ENCODE measurements at places on chromosomes 2 and 18.

DNA sequence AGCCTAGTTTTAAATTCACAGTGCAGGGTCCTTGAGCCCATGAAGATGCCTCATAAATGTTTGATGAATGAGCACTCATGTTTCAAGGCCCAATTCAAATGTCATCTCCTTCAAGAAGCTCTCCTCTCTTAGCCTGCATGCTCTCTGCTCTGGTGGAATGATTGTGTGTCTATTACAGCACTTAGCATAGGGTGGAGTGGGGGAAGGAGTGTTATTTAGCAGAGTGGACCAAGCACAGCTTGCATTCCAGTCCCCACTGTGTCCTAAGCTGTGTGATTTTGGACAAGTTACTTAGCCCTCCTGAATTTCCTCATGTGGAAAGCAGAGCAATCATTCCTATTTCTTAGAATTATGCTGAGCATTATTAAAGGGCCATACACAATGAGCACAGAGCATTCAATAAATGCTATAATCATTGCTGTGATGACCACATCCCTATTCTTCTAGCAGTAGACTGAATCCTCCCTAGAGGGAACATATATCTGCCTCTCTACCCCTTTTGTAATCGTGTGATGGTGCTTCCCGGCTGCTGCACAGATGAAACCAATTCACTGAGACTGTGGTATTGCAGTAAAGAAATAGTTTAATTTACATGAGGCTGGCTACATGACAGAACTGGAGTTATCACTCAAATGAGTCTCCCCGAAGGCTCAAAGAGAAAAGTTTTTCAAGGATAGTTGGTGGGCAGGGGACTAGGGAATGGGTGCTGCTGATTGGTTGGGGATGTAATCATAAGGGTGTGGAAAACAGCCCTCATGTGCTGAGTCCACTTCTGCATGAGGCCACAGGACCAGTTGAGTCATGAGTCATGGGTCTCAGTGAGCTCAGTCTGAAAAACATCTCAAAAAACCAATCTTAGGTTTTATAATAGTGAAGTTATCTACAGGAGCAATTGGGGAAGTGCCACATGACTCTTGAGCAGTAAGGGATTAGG lies 173.4 kb upstream of the NDUFV2 start:
- DNase-seq, result no peak

GRCh38 chr2:154616659-154617058 lies 81.8 kb upstream of the KCNJ3 start:
- DNase-seq, result no peak

DNA sequence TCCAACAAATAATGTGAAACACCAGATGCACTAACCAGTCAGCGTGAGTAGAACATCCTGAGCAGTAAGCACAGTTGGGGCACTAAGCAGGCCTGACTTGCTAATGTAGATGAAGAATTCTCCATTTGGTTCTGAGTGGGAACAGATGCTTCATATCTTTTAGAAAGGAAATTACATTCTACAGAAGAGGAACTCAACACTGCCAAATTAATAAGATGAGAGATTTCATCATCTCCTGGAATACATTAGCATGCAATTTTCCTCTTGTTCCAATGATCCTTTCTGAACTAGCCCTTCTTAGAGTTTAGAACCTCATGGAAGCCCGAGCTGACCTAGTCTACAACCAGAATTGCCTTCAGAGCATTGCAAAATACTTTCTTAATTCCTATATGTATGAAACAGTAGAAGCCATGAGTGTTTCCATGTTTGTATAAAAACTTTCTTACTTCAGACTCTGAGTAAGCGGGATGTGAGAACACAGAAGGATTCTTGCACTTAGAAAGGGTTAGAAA lies 34.8 kb downstream of the COL5A2 start:
- DNase-seq, result no peak

DNA sequence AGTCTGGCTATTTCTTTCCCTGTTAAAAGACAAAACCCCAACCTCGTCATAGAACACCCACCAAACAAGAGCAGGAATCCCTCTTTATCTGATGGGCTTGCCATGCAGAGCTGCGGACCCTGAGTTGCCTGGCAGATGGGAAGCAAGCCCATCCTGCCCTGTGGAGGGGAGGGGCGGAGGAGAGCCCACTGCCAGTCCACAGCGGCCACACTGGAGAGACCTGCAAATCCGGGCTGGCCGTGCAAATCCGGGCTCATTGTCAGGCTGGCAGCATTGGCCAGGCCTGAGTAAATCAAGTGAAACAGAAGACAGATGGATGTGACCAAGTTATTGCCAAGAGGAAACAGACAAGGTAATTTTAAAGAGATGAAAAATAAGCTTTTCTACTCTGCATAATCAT lies 22.0 kb downstream of the MYL12B start:
- no peak for DNase-seq

DNA sequence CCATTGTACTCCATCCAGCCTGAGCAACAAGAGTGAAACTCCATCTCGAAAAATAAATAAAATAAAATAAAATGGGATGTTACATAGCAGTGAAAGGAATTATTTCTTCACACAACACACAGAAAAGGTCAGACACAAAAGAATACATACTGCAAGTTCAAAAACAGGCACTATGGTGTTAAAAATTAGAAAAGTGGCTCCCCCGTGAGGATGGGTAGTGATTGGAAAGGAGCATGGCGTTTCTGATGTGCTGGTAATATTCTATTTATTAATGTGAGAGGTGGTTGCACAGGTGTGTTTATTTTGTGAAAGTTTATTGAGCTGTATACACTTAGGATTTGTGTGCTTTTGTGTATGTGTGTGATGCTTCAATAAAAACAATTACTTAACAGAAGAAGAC lies 22.9 kb upstream of the RAB10 start:
- DNase-seq, result no peak

GRCh38 chr2:15640784-15641183 lies 49.1 kb downstream of the DDX1 start:
- DNase-seq, result no peak

DNA sequence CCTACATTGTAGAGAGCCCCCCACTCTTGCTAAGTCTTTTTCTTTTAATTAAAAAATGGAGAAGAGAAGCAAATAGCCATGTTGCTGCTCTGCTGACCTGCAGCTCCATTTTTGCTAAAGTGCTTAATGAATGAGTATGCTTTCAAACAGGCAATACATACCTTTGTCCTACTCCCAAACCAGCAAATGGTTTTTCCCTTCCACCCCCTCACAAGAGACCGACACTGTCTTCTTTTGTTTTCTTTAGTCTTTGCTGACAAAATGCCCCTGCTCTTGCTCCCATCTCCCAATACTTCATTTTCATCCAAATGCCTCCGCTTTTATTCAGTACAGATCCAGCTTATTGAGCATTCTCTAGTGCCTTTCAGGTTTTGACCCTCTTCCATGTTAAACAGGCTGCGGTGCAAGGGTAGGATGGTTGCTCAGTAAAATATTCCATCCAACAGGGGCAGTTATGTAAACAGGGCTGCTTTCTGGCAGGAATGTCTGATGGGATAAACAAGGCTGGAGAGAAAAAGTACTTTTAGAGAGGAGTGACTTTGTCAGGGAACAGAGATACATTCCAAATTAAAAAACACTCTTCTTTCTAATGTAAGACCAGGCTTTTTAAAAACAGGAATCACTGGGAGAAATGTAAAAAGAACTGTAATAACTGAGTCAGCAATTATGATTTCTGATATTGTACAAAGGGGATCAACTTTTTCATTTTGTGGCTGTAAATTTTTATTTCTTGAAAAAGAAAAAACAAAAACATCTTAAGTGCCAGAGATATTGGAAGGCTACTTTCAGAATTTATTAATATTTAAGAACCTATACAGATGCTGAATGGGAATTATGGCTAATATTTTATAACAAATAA lies 136.8 kb downstream of the MEP1B start:
- no peak for DNase-seq

DNA sequence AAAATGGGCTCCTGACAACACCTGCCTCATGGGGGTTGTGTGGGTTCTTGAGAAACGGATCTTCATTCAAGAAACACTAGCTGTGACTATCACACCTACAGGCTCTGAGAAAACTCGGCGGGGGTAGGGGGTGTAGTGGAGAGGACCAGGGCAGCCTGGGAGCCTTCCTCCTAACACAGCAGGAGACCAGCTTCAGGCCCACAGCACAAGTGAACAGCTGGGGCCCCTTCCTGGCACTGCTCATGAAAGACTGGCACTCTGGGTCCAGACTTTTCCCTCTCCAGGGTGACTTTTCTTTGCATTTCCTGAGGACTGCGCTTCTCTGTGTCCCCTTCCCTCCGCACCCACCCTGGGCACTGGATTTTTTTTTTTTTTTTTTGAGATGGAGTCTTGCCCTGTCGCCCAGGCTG lies 7.2 kb upstream of the SEMA4C start:
- no peak for DNase-seq

DNA sequence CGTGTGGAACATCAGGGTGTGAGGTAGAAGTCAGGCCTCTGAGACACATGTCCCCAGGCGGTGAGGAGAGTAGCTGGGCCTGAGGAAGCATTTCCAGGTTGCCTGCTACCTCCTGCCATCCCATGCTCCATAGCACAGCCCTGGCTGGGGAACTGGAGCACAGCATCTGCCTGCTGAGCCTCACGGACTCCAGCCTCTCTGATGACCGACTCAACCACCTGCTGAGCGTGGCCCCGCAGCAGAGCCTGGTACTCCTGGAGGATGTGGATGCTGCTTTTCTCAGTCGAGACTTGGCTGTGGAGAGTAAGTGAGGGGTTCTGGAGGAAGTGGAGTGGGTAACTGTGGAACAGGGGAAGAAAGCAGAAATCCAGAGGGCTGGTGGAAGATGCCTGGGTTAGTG lies 2.9 kb downstream of the BCS1L start:
- no peak for DNase-seq

GRCh38 chr2:197250084-197250397 lies 60.5 kb downstream of the ANKRD44 start:
- no peak for DNase-seq

DNA sequence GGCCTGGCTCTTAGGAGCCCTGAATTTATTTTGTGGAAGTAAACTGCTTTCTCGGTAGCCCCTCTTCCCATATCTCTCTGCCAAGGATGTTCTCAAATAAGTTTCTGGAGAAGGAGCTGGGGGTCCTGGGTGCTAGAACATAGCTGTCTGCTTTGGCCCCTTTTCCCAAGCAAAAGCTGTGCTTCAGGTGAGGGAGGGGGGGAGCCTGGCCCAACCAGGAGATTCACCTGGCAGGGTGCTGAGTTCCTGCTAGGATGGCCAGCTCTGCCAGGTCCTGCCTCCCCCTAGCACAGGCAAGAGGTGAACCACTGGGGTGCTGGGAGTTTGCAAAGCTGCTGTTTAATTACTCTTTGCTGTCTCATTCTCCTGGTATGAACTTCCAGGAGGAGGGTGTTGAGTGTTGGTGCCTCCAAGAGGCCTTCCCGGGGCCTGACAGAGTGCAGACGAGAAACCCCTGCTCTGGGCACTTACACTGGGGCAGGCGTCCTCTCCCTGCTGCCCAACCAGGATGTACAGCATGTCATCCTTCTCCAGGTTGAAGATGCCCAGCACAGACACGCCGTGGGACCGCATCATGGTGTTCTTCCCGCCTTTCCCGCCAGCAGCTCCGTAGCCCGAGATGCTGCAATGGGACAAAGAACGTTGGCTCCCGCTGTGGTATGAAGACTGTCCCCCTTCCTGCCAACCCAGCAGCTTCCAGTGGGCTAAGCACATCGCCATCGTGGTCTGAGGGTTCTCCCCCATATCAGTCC lies 124.2 kb downstream of the CLIP4 start:
- DNase-seq, result no peak

Measured in progenitor cell of endocrine pancreas (in vitro differentiated cells).